ENCODE measurements at places on chromosomes 1 and 21. TPM values are rescaled to one million over a fixed set of nuclear protein-coding genes. Genes with fewer than 3 reads are reported as not detected.

- DNase-seq = no peak
Measured at GRCh38 chr1:16405441-16405840, 31.8 kb downstream of the SPATA21 start.

Gene RHD
- total RNA-seq = 0.07 TPM

- DNase-seq = no peak
Measured at GRCh38 chr1:39886757-39887231, 3.5 kb upstream of the TRIT1 start.

DNA sequence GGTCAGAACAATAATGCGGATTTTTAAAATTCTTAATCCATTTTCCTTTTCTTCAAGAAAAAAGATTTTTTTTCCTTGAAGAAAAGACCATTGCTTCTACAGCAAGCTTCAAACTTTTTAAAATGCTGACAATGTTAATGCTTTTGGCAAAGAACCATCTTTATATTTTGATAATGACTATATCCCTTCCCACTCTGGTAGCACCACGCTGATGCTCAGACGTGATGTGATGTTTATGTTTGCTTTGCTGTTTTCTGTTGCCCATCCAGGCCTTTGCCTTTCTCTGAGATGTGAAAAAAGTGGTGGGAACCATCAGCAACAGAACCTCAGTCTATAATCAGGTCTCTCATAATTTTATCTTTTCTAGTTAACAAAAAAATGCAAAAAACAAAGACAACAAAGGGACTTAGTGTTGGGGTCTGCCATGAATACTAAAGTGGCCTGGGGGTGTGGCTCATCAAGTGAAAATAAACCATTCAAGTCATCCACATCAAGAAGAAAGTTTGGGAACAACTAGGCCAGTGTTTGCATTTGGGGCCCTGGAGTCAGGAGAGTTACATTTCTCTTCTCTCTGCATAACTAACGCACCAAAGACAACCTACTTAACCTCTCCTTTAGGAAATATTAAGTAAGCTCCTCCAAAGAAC lies 244.6 kb upstream of the DMRTA2 start:
- no peak for DNase-seq

DNA sequence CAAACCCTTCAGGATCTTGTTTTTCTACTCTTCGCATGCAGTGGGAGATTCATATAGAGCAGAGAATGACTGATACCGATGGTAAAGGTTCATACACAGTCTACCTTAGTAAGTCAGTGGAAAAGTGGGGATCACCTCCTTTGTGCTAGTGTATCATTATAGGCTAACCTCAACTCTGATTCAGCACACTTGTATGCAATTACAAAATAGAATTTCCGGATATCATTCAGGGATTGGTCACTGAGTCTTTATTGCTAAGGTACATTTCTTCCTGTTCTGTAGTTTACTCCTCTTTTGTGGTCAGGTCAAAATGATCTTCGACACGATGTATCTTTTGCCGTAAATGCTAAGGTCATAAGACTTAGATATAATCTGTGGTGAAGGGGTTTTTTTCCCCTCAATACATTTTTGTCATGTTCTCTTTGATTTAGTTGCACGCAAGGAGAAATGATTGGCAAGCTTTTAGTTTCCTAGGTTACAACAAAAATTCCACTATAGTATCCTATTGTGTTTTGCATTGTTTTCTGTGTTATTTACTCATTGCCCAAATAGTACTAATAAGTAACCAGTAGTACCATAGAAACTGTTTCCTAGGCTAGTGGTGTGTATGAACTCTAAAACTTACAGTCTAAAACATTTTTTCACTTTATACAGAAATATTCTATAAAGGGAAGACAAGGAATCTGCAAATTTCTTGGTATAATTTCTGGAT lies 35.7 kb upstream of the PLA2G4A start:
- DNase-seq = no peak

DNA sequence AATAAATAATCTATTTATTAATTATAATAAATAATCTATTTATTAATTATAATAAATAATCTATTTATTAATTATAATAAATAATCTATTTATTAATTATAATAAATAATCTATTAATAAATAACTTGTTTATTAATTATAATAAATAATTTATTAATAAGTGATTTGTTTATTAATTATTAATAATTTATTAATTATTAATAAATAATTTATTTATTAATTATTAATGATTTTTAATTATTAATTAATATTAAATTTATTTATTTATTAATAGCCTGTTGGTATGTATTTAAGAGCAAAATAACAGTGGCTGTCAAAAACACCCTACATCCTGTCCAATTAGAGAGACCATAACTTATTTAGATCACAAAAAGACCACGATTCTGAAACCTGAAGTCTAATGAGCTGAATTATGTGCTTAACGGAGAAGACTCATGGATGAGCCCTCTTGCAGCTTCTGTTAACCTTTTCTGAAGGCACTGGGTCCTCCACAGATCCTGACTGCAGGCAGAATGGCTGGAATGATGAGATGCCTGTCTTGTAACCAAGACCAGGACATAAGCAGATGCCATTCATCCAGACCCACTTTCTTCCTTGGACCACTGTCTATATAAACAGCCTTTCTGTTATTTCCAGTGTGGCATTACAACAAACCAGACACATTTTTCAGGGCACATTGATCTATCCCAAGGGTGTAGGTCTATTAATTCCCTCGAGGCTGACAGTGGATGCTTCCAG lies 134.2 kb downstream of the SETD4 start:
- DNase-seq = no peak

Gene HES3
- 25.2 TPM for total RNA-seq

DNA sequence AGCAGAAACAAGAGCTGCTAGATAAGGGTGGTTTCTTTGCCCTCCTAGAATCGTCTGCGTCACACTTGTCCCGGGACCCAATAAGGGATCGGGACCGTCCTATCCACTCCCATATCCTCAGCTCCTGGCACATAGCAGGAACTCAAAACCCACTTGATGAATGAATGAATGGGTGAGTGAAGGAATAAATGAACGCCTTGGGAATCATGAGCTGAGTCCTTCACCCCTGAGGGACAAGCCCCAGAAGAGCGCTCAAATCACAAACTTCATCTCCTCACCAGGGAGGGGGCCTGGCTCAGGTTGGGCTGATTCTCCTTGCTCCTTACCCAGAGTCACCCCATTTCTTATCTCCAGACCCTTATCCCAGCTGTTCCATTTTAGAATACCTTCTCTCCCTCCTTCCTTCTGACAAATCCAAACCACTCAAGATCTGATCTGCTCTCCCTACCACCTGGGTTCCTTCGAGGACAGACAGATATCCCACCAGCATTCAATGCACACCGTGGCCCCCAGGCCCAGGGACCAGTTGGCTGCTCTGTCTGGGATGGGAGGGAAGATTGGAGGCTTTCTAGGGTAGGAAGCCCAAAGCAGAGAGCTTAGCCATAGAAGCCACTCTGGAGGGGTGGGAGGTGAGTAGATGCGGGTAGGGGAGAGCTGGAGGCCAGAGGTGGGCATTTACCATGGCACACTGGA lies 643 bp upstream of the MOB3C start:
- no peak for DNase-seq

- no peak for DNase-seq
Measured at GRCh38 chr1:208531003-208531750, 287.0 kb upstream of the PLXNA2 start.

Gene SIPA1L2
- 34.5 TPM for total RNA-seq

Gene MPL
- total RNA-seq = not detected

- no peak for DNase-seq
Measured at GRCh38 chr1:210447456-210448057, 118.9 kb downstream of the HHAT start.

Gene UAP1
- 38.6 TPM for total RNA-seq

- DNase-seq = no peak
Measured at GRCh38 chr1:112790920-112791722, 76.0 kb upstream of the PPM1J start.

GRCh38 chr1:109864047-109864822 lies 46.4 kb upstream of the CSF1 start:
- no peak for DNase-seq

Gene UTP11
- total RNA-seq = 41.2 TPM

GRCh38 chr1:28796352-28797211 lies 15.4 kb upstream of the OPRD1 start:
- DNase-seq = no peak

Gene NR1I3
- not detected for total RNA-seq

Gene DNASE2B
- not detected for total RNA-seq

Gene AJAP1
- 1.4 TPM for total RNA-seq

- DNase-seq = no peak
Measured at GRCh38 chr1:93488207-93488606, 40.3 kb downstream of the FNBP1L start.

DNA sequence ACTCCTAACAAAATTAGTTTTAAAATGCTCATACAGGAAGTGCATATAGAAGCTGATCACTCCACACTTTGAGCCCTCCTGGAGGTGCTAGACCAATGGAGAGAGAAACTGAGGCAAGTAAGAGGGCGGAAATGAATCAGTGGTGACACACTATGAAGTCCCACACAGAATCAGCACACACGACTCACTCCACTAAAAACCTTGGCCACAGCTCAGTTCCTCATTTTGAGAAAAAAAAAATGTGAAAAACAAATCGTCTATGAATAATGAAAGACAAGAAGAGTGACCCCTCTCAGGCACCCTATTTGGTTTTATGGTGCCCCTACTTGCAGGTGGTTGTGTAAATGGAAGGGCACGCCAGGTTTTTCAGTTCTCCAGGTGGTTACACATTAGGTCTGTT lies 675.1 kb upstream of the BRINP3 start:
- DNase-seq = no peak

- DNase-seq = no peak
Measured at GRCh38 chr1:33572387-33572786, 99.9 kb downstream of the ZSCAN20 start.

Gene VASH2
- total RNA-seq = 8.7 TPM

Gene CRNN
- total RNA-seq = not detected

- DNase-seq = no peak
Measured at GRCh38 chr1:246781212-246781611, 57.0 kb downstream of the SCCPDH start.

- DNase-seq = no peak
Measured at GRCh38 chr1:109659997-109660690, 4.2 kb downstream of the GSTM4 start.

DNA sequence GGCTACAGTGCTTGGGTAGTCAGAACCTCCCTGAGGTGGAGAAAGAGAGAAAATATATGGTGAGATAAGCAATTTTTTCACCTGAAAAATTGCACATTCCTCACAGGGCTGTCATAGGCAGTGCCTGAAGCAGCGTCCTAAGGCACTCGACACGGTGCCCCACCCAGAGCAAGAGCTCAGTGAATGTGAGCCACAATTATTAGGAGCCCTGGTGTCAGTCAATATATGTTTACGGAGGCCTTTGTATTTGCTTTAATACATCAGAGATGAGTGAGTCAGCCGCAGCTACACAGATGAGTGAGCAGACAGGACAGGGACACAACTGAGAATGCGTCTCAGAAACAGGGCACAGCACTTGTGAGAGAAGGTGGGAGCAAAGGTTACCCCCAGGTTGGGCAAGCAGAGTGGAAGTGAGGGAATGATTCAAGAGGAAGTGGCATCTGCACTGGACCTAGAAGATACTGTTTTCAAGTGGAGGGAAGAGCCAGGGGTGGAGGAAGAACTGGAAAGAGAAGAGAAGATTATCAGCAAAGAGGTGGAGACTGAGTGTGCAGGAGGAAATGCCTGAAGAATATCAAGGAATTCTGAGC lies 5.2 kb upstream of the PIGC start:
- no peak for DNase-seq

DNA sequence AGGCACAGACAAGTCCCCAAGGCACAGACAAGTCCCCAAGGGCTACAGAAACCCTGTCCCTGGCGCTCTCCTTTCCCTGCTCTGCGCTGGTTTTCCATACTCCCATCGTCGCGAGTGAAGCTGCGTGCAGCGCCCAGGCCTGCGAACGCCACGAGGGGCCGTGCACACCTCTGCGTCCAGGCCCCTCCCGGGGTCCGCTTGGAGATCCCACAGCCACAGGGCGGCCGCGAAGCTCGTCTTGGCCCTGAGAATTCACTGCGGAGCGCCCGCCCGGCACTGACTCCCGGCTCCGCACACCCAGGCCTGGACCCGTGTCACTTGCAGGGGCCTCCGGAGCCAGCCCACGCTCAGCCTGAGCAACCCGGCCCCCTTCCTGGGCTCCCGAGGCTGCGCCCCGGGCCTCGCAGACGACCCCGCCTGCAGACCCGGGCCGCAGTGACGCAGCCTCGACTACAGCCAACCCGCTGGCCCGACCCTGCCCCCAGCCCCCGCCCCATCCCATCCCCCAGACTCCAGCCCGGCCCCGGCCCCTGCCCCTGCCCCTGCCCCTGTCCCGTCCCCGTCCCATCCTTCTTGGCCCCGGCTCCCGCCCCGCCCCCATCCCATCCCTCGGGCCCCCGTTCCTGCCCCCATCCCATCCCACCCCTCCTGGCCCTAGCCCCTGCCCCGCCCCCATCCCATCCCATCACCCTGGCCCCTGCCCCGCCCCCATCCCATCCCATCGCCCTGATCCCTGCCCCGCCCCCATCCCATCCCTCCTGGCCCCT lies 841 bp downstream of the POFUT2 start:
- peak; percentile 49 for DNase-seq

DNA sequence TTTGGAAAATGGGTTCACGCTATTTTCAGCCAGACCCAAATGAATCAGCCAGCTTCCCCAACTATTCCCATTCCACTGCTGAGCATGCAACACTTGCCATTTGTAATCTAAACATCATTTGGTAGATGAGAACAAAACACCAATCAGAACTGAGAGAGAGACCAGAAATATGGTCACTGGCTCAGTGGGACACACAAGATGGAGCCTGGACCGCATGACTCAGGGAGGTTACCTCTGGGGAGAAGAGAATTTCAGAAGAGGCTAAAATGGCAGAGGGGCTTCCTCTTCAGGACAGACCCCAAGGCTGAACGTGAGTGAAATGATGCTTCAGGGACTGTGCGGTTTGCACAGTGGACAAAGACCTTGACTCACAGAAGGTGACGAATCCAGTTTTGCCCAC lies 126.6 kb downstream of the URB2 start:
- no peak for DNase-seq

Gene GUCA2A
- not detected for total RNA-seq

DNA sequence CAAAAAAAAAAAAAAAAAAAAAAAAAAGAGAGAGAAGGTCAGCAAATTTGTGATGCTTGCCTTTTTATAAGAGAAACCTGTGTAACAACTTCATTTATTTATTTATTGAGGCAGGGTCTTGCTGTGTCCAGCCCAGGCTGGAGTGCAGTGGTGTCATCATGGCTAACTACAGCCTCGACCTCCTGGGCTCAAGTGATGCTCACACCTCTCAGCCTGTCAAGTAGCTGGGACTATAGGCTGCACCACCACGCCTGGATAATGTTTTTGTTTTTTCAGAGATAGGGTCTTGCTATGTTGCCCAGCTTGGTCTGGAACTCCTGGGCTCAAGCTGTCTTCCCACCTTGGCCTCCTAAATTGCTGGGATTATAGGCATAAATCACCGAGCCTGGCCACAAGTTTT lies 42.4 kb downstream of the DHCR24 start:
- no peak for DNase-seq

- no peak for DNase-seq
Measured at GRCh38 chr21:44897326-44898010, 23.2 kb downstream of the ITGB2 start.

- DNase-seq = no peak
Measured at GRCh38 chr1:84598846-84599741, 24.9 kb upstream of the CTBS start.
